ENCODE measurements at places on chromosomes 1 and 21.

DNA sequence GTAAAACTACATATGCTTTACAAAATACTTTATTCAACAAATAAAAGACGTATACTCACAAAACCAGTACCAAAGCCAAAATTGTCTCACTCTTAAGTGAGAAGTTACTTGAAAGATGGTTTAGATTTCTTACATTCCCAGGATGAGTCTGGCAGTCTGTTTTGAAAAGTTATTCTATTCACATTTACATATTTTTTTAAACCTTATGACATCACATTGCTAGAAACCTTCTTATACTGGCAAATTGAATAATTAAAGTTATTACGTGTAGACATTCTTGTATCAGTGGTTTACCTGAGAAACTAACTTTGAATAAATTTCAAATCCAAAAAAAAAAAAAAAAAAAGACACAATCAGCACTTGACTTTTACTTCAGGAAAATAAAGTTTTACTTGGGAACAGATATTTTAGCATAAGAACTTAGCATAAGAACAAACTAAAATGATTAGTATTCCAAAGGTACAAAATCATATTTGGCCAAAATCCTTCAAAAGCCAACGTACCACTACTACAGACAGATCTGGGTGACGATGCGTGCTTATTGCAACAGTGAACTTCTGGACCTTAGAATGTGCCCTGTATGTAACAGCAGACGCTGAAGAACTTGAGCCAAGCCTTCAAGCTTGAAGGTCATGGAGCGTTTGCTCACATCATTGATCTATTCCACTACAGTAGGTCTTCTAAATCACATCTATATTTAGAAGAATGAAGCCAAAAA, 2.5 kb downstream of the CDC42BPA start:
- no peak for DNase-seq

- no peak for DNase-seq
Measured at GRCh38 chr1:207747627-207748492, 4.0 kb upstream of the CD46 start.

- no peak for DNase-seq
Measured at GRCh38 chr1:70084314-70084915, 121.0 kb downstream of the LRRC40 start.

GRCh38 chr1:2290595-2291510, 62.7 kb downstream of the SKI start:
- no peak for DNase-seq

- no peak for DNase-seq
Measured at GRCh38 chr1:110216844-110217444, 6.8 kb downstream of the KCNC4 start.

GRCh38 chr21:41045534-41046268, 122.3 kb upstream of the BACE2 start:
- no peak for DNase-seq

GRCh38 chr21:33022828-33023573, 2.7 kb upstream of the OLIG2 start:
- no peak for DNase-seq

DNA sequence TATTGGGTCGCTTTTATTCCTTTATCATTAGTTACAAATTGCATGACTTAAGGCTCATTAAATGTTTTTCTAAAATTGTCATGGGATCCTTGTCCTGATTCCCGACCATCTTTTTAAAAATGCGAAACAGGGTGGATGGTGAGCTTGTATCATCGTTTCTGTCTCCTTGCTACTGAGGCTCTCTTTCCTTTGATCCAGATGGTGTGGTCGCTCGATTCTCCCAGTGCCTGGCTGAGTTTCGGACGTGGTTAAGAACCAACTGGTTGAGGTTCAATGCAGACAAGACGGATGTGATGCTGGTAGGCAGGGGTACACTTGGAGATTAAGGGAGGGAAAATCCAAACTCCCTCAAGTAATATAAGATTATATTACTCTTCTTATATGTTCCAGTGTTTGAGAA, 1.2 kb downstream of the MIER1 start:
- no peak for DNase-seq

DNA sequence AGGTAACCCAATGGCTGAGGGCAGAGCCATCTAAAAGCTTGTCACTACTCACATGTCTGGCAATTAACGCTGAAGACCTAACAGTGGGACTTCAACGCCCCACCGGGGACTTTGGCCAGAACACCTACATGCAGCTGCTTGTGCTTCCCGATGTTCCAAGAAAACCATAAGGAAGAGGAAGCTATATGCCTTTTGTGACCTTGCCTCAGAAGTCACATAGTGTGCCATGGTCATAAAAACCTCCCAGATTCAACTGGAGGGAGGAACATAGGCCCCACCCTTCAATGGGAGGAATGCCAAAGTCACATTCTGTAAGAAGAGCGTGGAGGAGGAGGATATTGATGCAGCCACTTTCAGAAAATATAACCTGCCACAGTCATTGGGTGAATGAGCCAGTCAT, 147.8 kb upstream of the MAGI3 start:
- no peak for DNase-seq

DNA sequence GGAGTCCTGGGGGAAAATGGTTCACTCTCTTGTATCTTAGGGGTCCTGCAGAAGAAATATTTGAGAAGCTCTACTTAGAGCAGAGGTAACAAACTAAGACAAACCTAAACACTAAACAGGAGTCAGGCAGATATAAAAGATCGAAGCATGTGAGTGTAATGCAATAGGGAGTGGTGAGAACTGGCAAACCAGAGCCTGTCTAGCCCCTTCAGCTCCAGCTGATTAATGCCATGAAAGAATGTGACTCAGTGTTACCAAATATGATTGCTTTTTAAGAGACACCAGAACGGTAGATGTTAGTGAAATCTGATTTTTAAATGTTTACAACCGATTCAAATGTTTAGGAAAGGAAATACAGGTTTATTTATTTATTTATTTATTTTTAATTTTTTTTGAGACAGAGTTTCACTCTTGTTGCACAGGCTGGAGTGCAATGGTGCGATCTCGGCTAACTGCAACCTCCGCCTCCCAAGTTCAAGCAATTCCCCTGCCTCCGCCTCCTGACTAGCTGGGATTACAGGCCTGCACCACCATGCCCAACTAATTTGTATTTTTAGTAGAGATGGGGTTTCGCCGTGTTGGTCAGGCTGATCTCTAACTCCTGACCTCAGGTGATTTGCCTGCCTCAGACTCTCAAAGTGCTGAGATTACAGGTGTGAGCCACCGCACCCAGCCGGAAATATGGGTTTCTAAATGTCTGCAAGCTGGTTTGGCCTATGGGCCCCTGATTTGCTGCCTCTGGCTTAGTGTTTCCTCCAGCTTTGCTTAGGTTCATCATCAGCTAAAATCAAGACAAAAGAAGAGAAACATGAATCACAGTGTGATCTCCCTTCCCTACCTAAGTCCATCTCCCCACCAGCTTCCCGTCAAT, 12.2 kb downstream of the TXNIP start:
- DNase-seq, result no peak

- DNase-seq, result no peak
Measured at GRCh38 chr21:42086969-42087368, 15.9 kb downstream of the UMODL1 start.

- DNase-seq, result no peak
Measured at GRCh38 chr1:202067188-202067974, 55.3 kb upstream of the GPR37L1 start.

DNA sequence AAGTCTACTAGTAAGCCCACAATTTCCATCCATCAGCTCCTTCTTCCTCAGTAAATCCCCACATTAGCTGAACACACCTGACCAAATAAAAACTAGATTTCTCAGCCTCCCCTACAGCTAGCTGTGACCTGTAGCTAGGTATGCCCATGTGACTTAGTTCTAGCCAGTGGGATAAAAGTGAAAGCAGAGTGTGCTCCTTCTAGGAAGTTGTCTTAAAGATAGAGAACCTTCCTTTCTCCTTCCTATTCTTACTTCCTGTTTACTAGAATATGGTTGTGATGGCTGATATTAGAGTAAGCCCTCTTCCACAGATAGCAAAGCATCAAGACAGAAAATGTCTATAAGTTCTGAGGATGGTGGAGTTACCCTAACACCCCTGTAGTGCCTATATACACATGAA, 67.0 kb downstream of the PIK3R3 start:
- no peak for DNase-seq

- no peak for DNase-seq
Measured at GRCh38 chr1:151047925-151048644, 534 bp downstream of the C1orf56 start.

GRCh38 chr1:8211883-8212579, 105.9 kb upstream of the SLC45A1 start:
- DNase-seq, result no peak

DNA sequence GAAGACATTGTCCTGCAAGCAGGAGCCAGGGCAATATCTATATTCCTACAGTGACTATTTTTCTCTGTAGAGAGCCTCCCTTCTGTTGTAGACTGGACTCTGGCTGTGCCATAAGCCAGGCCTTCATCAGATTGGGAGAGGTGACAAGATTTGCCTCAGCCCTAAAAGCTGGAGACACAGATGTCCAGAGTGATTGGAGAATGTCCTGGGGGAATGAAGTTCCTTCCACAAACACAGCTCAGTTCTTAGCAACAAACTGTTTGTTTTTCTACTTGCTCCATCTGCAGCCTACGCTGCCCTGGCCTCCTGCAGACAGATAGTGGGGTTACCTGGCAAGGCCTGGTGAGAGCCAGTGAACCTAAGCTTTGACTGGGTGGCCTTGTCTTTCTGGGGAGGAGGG, 29.9 kb upstream of the SNX27 start:
- DNase-seq, result no peak

DNA sequence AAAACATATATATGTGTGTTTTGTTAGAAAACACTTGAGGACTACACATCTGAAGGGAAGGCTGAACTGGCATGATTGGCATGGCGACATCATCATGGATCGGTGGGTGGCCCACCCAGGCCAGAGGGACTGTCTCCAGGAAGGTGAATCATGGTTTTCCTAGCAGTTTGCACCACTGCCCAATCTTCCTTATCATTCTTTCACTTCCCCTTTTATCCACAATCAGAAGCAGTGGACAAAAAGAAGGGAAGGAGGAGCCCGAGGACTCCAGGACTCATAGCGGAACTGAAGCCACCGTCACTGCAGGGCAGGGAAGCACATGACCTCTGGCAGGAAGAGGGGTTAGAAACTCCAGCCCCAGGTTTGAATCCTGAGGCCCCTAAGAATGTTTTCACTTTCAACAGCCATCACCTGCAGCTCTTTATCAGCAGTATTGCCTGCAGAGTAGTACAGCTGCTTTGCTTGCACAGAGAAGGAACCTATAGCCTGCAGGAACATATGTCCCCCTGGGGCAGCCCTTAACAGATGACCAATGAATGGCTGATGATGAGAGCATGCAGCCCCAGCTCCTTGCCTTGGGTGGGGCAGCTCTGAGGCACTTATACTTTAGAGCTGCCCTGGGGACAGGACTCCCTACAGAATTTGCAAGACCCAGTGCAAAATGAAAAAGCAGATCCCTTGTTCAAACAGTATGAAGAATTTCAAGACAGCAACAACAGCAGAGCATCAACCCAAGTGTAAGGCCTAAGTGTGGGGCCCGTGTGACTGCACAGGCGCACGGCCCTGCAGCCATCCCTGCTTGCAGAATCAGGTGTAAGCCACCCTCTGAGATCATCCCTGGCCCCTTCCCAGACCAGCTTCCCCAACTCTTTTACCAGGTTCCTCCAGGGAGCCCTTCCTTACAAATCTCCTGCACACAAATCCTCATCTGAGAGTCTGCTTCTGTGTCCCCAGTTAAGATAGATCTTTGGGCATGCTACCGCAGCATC, 241.8 kb upstream of the IRF2BP2 start:
- no peak for DNase-seq

GRCh38 chr1:230332061-230332460, 94.1 kb downstream of the PGBD5 start:
- no peak for DNase-seq

GRCh38 chr1:150186789-150187559, 37.3 kb downstream of the PLEKHO1 start:
- no peak for DNase-seq

DNA sequence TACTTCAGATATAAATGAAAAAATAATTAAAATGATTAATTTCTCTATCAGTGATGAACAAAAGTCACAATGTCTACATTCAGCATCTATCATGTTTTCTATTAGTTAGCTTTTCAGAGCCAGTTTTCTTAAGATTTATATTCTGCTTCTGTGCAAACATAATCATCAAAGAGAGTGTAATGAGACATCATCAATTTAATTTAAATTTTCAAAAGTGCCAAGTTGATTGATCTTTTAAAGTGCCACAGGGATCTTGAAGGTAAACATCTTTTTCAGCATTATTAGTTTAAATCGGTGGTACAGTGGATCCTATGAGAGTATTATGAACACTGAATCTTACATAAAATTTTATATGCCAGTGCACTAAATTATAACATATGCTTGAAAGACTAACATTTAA, 1176.1 kb downstream of the PLA2G4A start:
- no peak for DNase-seq

DNA sequence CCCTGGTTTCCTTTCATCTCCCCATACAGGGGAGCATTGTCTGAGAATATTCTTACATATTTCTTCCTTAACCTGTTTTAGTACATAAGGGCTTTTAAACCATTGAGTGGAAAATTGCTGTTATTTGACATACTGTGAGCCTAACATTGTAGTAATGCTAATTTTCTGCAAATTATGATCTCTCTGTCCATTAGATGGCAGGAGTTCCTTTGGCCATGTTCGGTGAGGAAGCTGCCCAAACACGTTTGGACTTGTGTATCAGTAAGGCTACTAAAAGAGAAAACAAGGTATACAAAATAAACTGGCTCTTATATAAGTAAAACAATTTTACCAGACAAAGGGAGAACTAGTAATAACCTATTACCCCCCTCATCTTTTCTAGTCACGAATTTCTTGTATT, 29.2 kb downstream of the CDC7 start:
- no peak for DNase-seq

DNA sequence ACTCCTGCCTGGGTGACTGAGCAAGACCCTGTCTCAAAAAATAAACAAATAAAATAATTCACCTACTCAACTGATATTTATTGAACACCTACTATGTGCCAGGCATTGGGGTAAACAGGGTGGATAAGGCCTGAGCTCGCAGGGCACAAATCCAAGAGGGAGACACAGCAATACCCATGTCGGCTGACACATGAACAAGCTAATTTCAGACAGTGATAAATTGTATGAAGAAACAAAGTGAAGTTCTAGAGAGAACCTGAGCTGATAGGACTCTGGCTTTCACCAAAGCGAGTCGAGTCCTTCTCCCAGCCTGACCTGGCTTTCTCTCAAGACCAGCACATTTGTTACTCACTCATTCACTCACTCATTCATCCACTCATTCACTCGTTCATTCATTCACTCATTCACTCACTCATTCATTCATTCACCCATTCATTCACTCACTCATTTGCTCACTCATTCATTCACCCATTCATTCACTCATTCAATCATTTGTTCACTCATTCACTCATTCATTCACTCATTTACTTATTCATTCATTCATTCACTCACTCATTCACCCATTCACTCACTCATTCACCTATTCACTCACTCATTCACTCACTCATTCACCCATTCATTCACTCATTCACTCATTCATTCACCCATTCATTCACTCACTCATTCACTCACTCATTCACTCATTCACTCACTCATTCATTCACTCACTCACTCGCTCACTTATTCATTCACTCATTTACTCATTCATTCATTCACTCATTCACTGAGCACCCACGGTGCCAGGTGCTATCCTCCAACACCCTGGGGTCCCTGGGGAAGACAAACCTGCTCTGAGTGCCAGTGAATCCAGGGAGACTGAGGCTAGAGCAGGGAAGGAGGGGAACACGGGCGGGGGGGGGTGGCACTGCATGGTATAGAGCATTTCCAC, 37.4 kb upstream of the CASZ1 start:
- no peak for DNase-seq

GRCh38 chr1:152946248-152946647, 758 bp upstream of the SPRR5 start:
- DNase-seq, result no peak

Data from stimulated activated CD4-positive, alpha-beta T cell treated with anti-CD3 and anti-CD28 coated beads, TNF-alpha, amount 100 ng/mL, for 4 hours (primary cell).